Testis (tissue), 5 donors: ENCODE measurements at places on chromosomes 3 and 15. TPM values are rescaled to one million over a fixed set of nuclear protein-coding genes. Genes with fewer than 3 reads are reported as not detected.

Gene TRIM71
- 21.0 TPM for total RNA-seq

Gene MOBP
- 8.5 TPM for total RNA-seq

Gene GREM1
- total RNA-seq, result 1.8 TPM

Gene ANKRD34C
- total RNA-seq, result 0.08 TPM

Gene MYL3
- 1.2 TPM for total RNA-seq

Gene FOXP1
- 105 TPM for total RNA-seq

Gene RLBP1
- total RNA-seq, result 0.93 TPM

Gene NDUFB4
- 113 TPM for total RNA-seq

Gene PCOLCE2
- 10.7 TPM for total RNA-seq

Gene CCR3
- not detected for total RNA-seq

Gene ATP6V1A
- total RNA-seq, result 55.9 TPM

Gene ALS2CL
- total RNA-seq, result 11.2 TPM

Gene ALDH1A3
- total RNA-seq, result 69.9 TPM

Gene EAF2
- total RNA-seq, result 4.8 TPM

Gene SPATA16
- 36.6 TPM for total RNA-seq

Gene OXTR
- total RNA-seq, result 4.2 TPM

Gene CCDC50
- 65.0 TPM for total RNA-seq

GRCh38 chr15:90287101-90287500 is 21.6 kb downstream of the NGRN start:
- DNase-seq, result no peak

- DNase-seq, result no peak
These were observed 133.4 kb upstream of the SMAD3 start for GRCh38 chr15:66931768-66932633.

- DNase-seq, result no peak
These were observed 1.2 kb upstream of the USF3 start for GRCh38 chr3:113697500-113698090.

DNA sequence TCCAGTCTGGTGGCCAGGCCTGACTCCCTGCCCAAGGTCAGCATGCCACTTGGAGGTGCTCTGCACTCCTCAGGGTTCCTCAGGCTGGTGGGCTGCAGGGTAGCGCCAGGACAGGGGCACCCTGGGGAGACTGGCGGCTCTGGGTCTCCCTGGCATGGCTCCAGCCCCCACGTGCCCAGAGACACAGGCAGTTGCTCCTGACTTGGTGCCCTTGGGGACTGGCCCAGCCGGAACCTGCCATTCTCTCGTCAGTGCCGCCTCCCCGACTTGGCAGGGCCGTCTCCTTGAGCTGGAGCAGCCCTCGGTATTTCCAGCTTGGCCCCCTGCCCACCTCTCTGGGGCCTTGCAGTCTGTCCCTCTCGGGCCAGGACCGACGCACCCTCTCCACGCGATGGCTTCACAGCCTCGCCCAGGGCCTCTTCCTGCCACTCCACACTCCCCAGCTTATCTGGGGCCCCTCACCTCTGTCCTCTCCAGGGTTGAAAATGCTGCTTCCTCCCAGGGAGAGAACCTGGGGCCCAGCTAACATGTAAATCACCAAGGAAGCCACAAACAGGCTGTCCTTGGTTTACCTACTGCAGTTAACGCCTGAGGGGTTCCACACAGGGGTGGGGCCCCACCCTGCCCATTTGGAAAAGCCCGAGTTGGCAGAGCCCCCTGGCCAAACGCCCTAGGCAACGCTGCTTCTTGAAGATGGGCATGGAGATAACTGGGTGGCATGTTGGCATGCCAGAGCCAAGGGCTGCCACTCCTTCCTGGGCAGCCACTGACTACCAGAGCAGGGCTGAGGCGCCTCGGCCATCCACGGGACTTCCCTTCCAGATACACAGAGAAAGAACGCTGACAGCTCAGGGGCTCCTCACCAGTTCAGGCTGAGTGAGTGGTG is 61.4 kb downstream of the SMAD6 start:
- peak; percentile 54 for DNase-seq

DNA sequence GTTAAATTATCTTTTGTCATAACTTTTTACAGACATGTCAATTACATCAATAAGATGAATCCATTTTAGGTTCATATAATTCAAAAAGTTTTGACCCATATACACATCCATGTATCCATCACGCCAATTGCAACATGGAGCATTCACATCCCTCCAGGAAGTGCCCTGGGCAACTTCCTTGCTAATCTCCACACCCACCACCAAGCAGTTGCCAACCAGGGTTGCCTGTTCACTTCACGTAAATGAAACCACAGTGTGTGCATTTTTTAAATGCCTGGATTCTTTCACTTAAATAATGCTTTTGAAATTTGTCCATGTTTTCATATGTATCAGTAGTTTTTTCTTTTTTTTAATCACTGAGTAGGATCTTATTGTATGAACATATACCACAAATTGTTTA is 40.7 kb upstream of the LYZL4 start:
- DNase-seq, result no peak

GRCh38 chr3:75042941-75043340 is 428.5 kb upstream of the CNTN3 start:
- no peak for DNase-seq

DNA sequence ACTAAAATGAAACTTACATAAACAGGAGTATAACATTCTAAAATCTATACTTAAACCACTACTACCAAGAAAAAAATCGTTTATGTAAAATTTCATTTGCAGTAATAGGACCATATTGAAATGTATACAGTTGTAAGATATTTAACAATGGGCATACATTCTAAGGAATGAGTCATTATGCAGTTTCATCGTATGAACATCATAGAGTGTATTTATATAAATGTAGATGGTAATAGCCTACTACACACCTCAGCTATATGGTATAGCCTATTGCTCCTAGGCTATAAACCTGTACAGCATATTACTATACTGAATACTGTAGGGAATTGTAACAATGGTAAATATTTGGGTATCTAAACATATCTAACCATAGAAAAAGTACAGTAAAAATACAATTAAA is 79.5 kb downstream of the DPH6 start:
- no peak for DNase-seq

DNA sequence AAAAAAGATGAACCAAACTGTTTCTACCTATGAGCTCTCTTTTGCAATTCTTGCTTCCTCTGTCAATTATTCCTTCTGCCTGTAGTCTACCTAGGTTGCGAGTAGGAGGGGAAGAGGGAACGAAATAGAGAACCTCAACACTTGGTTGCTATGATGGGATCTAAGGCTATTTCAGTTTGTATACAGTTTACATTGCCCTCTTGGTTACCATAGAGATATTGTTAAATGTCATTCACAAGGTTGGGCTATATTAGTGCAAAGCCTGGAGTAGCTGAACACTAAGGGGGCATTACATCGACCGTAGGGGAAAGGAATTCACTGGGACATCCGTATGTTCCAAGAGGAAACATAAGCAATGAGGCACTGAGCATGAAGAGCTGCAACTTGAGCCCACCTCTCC is 276.9 kb downstream of the GBE1 start:
- no peak for DNase-seq

DNA sequence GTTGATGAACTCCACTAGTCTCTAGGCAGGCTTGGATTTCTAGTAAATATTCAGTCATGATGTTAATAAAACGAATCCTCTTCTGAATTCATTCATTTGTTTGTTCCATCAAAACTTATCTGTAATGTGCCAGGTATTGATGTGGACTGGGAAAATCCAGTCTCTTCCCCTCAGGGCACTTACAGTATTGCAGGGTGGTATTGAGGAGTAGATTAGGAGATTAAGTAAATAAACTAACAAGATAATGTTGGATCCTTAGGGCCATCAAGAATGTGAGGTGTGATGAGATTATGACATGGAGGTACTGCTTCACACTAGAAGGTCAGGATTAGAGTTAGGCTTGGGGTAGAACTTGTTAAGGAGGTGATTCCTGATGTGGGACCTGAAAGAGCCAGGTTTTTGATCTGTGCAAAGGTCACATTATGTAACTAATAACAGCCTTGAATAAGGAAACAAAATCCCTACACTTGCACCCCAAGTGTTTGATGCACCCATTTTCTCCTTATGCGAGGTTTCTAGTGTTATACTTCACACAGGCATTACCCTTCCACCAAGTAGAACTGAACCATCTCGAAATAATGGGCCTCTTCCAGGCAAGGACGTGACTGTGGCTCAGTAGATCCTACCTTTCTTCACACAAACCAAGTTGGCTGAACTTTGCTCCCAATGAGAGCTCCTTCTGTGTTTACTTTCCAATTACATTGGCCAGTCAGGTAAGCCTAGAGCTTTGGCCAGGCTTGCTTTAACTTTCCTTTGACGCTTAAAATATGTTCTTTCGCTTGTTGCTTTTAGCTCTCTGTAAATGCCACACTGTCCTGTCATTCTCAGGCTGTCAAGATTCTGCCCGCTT is 16.7 kb downstream of the MCTP2 start:
- DNase-seq, result no peak

GRCh38 chr3:124787476-124788195 is 57.4 kb downstream of the UMPS start:
- DNase-seq, result peak; percentile 61

GRCh38 chr3:148202386-148202785 is 495.3 kb upstream of the AGTR1 start:
- no peak for DNase-seq

DNA sequence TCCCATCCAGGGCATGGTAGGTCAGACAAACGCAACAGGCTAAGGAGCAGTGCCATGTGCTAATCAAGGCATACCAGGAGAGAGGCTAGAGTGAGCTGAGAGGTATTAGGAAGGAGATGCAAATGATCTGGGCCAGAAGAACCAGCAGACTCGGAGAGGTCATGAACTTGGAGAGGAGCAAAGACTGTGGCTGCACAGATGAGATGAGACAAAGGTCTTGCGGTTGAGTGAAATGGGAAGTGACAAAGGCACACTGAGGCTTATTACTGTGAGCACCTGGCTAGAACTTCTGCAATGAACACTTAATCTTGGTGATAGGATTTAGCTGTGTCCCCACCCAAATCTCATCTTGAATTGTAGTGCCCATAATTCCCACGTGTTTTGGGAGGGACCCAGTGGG is 380.2 kb downstream of the ULK4 start:
- no peak for DNase-seq

- no peak for DNase-seq
These were observed 22.9 kb downstream of the MBNL1 start for GRCh38 chr3:152291649-152292066.

DNA sequence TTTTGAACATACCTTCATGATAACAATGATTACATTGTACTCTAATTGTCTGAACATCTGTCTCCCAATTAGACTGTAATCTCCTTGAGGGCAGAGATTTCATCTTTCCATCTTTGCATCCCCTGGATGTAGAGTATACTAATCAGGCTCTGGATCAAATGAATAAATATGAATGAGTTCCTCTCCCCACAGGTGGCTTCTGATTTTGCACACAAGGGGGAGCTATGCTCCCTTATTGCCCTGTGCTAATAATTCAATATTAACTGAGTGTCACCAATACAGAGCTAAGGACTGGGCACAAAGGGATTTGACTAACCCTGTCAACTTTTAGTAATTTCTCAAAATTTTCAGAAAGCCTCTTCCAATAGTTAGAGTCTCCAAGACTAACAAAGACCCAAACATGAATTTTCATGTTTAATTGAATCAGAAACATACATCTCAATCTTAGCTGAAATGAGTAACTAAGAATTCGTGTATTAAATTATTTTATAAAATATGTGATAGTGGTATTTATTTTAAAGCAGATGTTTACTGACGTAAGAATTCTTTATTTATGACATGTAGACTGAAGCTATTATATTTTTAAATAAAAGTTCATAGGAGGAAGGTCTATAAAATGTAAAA is 3.0 kb downstream of the DUOXA1 start:
- no peak for DNase-seq

GRCh38 chr15:31732726-31733125 is 297.6 kb upstream of the CHRNA7 start:
- no peak for DNase-seq

DNA sequence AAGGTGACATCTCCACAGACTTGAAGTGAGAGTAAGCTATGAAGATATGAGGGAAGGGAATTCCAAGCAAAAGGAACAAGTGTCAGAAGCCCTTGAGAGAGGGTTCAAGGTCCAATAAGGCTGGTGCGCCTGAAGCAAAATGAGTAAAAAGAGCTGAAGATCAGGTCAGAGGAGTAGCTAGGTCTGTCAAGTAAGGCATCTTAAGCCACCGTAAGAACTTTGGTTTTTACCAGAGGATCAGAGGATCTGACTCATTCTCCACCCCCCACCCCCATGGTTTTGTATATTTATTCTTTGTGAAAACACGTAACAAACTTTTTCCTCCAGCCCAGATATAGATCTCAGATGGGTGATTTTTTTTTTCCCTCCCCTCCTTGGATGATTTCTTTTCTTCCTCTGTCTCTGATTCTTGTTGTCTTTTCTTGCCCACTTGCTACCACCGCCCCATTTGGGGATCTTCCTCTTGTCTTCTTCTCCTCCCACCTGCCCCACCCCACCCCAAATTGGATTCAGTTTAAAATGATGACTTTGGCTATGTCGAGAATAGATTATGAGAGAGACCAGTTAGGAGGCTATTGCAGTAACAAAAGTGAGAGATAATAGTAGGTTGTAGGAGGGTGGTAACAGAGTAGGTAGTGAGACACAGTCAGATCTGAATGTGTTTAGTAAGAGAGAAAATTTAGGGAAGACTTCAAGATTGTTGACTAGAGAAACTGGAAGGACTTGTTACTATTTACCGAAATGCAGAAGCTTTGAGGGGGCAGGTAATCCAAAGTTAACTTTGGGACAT is 6.1 kb downstream of the TRMT10C start:
- DNase-seq, result no peak

DNA sequence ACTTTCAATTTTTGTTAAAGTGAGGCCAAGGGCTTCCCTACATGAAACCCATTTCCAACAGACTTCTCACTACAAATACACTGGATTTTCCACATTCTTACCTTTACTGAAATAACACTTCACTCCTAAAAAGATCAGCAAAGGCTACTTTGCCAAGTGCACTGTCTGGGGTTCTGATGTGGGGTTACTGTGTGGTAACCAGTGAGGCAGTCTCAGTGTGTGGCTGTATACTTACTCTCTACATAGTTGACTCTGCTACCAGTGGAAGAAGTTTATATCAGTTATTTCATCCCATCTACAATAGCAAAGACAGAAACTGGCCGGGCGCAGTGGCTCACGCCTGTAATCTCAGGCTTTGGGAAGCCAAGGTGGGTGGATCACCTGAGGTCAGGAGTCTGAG is 5.6 kb downstream of the WDR82 start:
- no peak for DNase-seq

- DNase-seq, result no peak
These were observed 152.8 kb downstream of the UACA start for GRCh38 chr15:70610541-70610940.

GRCh38 chr3:47003056-47003410 is 23.6 kb downstream of the NBEAL2 start:
- no peak for DNase-seq

DNA sequence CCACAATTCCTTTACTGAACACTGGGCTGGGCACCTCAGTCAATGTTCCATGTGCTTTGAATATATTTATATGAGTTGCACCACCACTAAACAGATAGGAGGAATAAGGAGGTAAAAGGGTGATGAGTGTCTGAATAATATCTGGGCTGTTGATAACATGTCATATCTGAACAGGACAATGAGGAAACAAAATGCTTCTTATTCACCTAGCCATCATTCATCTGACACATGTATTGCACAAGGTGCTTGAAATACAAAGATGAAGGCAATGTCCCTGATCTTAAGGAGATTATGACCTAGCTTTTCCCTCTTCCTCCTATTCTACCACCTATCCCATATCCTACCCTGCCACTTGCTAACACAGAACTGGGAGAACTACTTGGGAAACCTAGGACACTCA is 8.0 kb upstream of the CERS3 start:
- no peak for DNase-seq

GRCh38 chr15:35013370-35013769 is 25.3 kb upstream of the ZNF770 start:
- no peak for DNase-seq

GRCh38 chr3:183242431-183242830 is 10.6 kb upstream of the B3GNT5 start:
- no peak for DNase-seq
